Stimulated activated CD4-positive, alpha-beta T cell treated with anti-CD3 and anti-CD28 coated beads, Interleukin-15, amount 100 ng/mL, for 1 hour (primary cell): ENCODE measurements at places on chromosomes 13 and 19.

DNA sequence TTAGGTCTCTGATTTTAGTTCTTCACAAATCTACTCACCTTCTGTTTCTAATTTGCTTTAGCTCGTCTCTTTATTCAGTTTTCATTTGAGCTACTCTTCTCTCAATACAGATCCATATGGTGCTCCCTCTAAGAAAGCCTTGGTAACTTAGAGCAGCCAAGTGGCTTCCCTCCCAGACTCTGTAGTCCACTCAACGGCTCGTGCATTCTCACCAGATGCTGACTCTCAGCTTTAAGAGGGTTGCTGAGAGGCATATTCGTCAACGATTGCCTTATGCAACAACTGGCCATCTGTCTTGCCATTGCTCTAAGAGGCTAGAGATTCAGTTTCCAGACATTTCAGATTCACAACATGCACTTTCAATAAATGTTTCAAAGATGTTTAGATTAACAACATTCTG, 785.8 kb upstream of the SLC10A2 start:
- DNase-seq = no peak

- no peak for DNase-seq
Measured at GRCh38 chr13:114115191-114115671, 17.2 kb downstream of the RASA3 start.

DNA sequence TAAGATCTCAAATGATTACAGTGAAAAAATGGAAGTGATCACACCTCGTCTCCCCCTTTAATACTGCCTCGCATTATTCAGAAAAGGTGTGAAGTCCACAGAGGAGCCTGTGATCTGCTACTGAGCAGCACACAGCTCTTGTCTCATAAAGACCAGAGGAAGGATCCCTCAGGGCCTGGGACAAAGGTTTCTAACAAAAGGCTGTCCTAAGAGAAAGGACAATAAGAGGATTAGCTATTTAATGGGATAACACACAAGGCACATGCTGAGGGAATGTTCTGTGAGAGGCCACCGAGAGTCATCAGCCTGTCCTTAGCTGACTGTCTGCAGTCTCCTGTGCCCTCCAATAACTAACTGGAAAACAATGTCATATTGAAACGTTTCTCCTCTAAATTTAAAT, 26.7 kb downstream of the EBPL start:
- DNase-seq = no peak

DNA sequence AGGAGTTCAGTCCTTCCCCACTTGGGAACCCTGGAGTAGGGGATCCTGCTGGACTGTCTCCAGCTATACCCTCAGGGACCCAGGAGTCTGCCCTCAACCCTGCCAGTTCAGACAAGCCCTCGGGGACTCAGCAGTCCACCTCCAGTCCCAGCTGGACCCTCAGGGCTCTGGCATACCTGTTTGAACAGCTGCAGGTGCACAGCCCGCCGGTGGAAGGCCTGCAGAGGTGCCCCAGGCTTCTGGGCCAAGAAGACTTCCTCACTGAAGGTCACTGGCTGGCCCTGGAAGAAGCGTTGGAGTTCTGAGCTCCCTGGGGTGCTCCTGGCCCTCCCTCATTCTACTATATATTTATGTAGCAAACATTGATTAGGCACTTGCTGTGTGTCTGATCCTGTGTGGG, 8.6 kb downstream of the CRB3 start:
- DNase-seq = no peak

DNA sequence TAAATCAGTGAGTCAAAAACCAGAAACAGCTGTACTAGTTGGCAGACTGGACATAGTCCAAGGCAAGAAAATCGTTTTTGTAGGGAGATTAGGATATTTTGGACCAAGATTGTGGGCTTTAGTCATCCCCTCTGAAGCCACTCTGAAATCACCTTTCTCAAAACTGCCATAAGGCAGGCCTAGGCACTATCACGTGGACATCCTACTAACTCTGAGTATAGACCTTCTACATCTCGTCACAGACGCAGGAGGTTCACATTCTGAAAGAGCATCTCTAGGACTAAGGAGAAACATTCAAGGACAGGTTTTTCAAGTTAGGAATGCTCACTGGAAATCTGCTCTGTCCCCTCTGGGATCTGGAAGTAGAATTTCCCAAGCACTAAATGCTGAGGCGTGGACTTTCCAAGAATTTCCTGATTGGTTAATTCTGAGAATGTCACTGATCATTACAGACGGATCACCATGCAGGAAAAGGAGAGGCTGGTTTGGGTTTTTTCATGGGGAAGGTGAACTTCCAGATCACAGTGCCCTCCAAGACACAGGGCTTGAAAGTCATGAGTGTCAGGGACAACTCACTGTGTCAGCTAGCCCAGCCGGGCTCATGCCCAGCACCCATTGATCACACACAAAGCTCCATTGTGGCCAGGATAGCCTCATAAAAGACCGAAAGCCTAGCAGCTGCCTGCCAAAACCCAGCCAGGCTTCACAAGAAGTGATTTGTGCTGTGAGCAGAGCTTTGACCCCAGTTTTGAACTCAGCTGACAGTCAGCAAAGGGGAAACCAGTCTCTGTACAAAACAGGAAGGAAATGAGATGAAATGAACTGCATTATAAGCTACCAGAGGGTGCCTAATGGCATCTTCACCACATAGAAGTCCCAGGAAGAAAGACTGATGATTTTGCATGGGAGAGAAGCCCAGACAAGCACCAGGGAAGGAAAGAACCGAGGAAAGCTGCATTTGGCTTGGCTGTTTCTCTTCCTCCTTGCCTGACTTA, 2.7 kb upstream of the RUBCNL start:
- no peak for DNase-seq
